ENCODE measurements at places on chromosomes 11 and 22.

DNA sequence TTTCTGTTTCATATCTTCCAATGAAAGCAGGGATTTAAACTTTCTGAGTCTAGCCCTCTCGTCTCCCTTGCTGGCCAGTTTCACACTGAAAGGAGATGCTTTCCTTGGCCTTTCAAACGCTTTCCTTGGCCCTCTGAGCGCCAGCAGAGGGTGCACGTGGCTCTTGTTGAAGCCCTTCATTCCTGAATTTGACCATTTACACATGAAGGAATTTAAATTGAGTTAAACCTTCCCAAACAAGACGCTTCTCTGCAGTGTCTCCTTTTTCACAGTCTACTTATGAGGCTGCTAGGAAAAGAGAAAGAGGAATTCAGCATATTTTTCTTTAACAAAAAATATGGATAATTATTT, 21.6 kb downstream of the NNMT start:
- peak; percentile 59 for DNase-seq

GRCh38 chr11:57648801-57649735, 644 bp downstream of the YPEL4 start:
- DNase-seq = no peak

GRCh38 chr11:129013737-129014475, 71.2 kb upstream of the TP53AIP1 start:
- no peak for DNase-seq

GRCh38 chr22:47673557-47673956, 911.1 kb downstream of the TBC1D22A start:
- no peak for DNase-seq

DNA sequence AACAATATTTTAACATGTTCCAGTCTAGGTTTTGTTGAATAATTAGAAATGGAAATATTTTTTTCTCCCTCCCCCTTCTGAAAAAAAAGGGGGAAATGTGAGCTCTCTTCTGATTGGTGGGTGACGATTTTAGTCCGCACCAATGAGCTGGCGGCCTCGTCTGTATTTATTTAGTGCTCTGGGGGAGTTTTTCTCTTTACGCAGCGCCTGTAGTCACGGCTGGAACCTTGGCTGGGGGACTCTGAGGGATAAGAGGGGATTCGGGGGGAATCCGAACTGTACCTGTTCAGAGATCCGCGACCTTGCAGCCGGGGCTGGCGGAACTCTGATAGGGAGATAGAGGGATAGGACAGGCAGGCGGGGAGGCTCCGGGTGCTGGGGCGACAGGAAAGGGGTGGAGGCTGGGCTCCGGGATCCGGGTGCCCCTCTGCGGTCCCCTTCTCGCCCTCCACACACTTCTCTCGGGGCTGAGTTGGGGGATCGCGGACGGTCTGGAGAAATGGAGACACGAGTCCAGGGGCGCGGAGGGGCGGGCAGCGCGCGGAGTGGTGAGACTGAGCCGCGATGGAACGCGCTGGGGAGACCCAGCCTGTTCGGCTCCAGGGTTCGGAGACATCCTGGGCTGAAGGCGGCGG, 99.7 kb upstream of the HSD17B12 start:
- no peak for DNase-seq

DNA sequence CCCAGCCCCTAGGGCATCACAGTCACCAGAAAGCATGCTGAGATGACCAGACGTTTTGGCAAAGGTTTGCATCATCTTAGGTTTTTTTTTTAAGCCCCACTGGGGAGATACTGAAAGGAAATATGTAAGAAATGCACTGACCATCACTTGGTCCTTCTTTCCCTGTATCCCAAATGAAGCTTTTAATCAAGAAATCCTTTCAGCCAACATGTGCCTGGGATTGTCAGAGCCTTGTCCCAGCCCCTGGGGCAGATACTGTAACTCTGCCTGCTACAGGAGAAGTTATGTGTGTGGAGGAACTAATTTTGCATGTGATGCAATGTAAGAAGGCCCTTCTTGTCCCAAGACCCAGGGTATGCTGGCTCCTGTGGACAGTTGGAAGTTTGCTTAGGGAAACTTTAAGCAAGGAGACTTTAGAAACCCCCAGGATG, 65.6 kb downstream of the PPFIBP2 start:
- DNase-seq = no peak

DNA sequence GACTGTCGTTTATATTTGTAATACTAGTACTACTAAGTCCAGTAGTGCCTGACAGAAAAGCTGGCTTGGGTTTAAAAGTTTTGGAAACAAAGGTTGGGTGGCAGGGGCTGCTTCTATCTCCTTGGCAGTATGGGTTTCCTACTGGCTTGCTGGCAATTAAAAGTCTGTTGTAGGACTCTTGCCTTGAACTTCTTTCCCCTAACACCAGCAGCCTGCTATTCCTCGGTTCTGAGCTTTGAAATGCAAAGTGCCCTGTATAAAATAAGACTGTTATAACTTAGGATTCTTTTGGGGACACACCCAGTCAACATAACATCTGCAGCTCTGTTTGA, 1.3 kb downstream of the RNF169 start:
- no peak for DNase-seq

DNA sequence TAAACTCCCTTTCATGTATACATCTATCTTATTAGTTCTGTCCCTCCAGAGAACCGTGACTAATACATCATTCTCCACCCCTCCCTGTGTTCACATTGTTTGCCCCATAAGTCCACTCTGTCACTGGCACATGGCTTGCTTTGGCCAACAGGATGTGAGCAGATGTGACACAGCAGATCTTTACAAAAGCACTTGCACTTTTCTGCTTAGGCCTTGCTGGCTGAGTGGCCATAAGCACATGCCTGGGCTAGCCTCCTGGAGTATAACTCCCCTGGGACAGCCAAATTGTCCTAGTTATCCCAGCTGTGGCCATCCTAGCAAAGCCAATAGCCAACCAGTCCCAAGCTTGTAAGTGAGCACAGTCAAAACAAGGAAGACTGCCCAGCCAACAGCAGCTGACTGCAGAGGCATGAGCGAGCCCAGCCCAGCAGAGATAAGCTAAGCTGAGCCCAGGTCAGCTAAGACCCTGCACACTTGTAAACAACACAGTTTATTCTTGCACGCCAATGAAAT, 9.7 kb upstream of the RCN1 start:
- no peak for DNase-seq

GRCh38 chr11:66275396-66275795, 2.6 kb upstream of the CNIH2 start:
- no peak for DNase-seq

GRCh38 chr11:69439127-69439526, 42.3 kb upstream of the LINC01488 start:
- DNase-seq = no peak

GRCh38 chr11:1199751-1200610, 22.9 kb upstream of the MUC5B start:
- no peak for DNase-seq

DNA sequence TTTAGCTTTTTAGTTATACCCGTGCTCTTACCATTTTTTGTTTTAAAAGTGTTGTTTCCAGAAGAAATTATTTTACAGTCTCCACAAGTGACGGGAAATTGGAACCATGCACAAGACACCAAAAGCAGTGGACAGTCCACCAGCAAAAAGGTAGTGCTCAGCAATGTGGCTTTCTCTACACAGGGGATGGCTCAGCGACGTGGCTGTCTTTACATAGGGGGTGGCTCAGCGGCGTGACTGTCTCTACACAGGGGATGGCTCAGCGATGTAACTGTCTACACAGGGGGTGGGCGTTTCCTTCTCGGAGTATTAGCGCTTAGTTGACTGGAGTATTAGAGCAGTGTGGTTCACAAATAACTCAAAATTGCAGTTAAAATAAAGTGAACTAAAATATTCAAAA, 36.0 kb upstream of the PANX2 start:
- no peak for DNase-seq

- no peak for DNase-seq
Measured at GRCh38 chr22:44592824-44593148, 94.8 kb upstream of the RTL6 start.

- DNase-seq = no peak
Measured at GRCh38 chr11:47104261-47104950, 72.3 kb downstream of the ARFGAP2 start.

- no peak for DNase-seq
Measured at GRCh38 chr11:36278531-36279282, 10.5 kb downstream of the COMMD9 start.

DNA sequence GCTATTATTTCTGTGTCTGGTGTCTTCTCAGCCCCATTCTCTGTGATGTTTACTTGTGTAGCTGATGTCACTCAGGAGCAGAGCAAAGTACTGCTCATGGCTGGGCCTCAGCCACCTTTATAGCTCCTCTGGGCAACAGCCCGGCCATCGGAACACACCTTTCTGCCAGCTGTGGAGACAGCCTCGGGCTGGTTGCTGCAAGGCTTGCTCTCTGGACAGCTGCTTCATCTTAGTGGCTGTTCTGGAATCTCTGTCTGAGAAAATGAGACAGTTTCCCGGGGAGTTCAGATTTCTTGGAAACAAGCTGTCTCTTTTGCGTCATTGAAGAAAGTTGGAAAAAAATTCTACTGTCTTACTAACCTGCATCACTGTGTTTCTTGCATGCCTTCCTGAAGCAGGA, 20.0 kb downstream of the THY1 start:
- no peak for DNase-seq

DNA sequence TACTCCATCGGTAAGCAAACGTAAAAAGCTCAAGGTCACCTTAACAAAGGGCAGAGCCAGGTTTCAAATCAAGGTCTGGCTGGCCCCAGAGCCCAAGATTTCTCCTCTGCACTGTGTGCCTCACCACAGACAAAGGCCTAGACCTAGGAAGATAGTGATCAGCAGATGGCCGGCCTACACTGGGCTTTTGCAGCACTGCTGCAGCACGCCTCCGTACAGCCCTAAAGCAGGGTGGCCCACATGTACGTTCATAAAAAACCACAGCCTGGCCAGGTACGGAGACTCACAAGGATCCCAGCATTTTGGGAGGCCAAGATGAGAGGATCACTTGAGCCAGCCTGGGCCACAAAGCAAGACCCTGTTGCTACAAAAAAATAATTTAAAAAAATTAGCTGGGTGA, 106.3 kb upstream of the PITPNB start:
- no peak for DNase-seq

GRCh38 chr11:62435846-62436660, 17.2 kb downstream of the SCGB1A1 start:
- no peak for DNase-seq

DNA sequence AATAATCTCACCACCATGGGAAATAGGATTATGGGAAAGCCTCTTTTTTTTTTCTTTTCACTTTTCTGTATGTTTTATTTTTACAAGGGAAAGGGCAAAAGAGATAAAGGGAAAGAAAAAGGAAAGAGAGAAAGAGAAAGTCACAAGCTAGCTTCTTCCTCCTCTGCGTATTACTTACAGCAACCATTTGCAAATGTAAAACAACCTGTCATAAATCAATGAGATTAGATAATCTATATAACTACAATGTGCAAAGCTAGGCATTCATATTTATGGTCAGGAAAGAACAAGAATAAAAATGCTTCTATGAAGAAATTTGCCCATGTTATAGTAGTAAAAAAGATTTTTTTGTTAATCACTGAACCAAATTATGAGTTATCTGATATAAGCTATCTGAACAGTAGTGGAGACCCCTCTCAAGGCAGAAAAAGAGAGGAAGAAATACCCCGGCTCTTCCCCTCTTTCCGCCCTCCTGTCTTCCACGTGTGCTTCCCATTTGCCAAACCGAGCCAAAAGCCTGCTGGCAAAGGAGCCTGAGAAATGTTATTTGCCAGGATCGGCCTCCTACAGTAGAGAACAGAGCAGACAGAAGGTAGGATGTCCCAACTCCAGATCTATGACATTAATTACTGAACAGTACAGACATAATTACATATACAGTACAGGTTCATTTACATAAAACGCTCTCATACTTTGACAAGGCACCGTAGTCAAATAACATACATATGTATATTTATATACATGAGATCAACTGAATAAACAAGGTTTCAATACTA, 50.2 kb downstream of the ARHGAP32 start:
- DNase-seq = no peak

DNA sequence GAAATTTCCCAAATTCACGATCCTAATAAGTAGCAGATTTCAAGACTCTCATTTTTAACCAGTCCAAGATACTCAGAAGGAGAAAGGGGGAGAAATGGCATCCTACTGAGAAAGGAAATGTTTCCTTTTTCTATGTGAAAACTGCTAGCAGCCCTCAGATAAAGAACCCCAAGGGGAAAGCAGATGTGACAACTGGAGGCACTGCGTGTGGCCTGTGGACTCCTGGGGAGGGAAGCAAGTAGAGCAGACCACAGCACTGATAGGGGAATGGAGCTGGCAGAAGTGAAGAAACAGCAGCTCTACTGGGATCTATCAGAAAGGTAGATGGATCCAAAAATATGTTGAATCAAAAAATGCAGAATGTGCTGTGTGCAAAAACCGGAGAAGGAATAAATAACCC, 239.7 kb upstream of the API5 start:
- no peak for DNase-seq

DNA sequence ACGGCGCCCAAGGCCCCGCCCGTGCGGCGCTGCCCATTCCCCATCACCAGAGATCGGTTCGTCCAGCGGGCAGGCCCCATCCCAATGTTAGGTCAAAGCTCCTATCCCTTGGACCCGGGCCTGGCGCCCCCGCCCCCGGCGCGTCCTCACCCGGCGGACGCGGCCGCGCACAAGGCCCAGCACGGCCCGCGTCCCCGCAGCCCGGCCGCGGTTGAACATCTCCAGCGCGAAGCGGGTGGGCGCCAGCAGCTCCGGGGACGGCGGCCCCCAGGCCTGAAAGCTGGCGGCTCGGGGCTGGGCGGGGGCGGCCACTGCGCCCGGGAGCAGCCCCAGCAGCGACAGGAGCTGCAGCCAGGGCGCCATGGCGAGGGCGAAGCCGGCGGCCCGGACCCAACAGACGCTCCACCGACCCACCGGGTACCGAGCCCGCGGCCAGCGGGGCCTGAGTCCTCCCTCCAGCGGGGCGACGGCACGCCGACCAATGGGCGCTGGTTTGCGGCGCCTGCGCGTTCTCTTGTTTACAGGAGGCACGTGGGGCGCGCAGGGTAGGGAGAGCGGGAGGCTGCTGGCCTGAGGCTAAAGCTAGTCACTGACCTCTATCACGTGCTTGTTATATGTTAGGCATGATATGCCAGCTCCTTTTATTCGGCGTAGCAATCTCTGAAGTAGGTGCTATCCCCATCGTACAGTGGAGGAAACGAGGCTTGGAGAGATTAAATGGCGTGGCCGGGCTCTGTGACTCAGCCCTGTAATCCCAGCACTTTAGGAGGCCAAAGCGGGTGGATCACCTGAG, at the start of gene CTSF:
CTSF (minus strand) TSS at position 483 of the 793 bp plus-strand sequence; CDS start at position 363, 120 bp downstream.
- peak; percentile 75 for DNase-seq

DNA sequence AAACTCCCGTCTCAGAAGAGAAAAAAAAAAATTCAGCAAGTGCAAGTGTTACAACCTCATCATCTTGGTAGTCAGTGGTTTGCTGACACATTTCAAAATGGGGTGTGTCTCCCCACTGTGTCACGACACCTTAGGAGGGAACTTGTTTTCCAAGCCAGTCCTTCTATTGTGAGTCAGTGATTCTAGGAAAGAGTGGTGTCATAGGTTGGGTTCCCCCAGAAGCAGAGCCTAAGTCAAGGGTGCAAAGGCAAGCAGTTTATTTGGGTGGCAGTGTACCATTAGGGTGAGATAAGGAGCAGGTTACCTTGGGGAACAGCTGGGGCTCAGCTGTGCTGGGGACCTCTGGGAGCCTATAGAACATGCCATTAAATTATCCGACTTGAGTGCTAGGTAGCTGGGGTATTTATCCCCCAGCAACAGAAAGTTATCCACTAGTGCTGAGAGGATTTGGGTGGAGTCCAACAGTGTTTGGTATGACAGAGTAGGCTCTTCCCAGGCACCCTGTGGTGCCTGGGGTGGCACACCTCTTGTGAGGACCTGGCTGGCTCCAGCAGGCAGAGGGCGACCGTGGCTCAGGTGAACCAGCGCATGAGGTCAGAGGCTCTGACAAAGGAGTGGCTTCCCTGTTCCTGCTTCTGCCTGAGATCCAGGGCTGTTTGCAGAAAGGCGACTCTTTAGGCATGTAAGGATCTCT, 41.7 kb downstream of the KIAA1671 start:
- no peak for DNase-seq

- no peak for DNase-seq
Measured at GRCh38 chr22:21020802-21021429, 6.0 kb downstream of the P2RX6 start.
